GM04504 (cell line): ENCODE measurements at places on chromosomes 5 and 9.

- peak; percentile 52 for DNase-seq
Measured at GRCh38 chr9:115263371-115264075, 145.6 kb upstream of the TNC start.

DNA sequence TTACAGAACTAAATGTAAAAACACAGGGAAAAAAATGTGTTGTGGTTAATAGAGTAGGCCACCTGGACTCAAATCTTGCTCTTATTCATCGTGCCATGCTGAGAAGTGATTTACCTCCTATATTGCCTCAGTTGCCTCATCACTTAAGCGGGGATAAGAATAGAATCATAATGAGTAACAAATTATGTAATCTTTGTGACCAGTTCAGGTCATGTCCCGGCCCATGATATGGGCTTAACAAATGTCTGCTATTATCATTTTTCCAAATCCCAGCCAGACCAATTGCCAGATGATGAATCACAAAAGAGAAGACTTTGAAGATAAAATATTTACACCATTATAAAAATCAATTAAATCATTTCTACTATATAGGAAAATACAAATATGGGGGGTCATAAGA lies 89.8 kb downstream of the CDH6 start:
- no peak for DNase-seq

DNA sequence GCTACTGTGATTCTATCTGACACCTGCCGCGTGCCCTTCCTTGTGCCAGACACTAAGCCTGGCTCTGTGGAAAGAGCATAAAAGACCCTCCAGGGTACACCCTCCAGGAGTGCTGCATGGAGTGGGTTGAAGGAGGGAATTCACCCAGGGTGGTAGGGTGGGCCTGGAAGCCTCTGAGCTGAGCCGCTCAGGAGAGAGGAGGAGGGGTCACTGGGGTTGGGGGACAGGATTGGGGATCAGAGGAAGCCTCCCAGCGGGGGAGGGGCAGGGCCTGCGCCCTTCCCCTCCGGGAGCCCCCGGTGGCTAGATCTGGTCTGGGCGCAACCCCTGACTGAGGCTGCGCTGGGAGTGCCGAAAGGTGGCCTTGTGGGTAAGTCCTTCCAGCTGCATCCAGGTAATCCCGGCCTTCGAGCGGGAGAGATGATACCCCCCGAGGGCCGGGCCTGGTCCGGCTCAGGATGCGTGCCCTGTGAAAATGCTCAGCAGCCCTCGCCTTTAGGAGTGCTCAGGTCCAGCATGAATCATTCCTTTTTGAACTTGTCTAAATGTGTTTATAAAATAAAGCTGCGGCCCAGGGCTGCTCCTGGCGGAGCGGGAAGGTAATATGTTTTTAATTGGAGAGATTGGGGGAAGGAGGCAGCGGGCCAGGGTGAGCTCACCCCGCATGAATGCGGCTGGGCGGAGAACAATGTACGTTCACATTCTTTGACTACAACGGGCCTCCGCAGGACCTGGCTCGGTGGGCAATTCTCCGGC lies 118.1 kb upstream of the SMIM23 start:
- DNase-seq, result no peak

- DNase-seq, result no peak
Measured at GRCh38 chr5:29779141-29779540, 1414.3 kb upstream of the CDH6 start.

DNA sequence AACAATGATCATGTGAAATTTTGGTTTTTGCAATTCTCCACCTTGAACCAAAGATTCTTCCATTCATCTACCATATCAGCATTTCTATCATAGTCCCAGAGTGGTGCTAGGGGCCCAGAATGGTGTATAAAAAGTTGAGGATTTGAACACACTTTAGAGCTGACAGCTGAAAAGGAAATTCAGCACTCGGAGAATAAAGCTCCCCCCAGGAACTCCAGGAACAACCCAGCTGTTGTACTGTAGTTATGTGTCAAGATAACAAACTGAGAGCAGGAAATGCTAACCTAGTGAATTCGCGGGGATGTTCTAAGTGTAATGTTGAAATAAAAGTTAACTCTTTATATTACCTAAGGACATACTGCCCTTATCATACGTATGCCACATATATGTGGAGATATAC lies 216.7 kb downstream of the NFIB start:
- no peak for DNase-seq

DNA sequence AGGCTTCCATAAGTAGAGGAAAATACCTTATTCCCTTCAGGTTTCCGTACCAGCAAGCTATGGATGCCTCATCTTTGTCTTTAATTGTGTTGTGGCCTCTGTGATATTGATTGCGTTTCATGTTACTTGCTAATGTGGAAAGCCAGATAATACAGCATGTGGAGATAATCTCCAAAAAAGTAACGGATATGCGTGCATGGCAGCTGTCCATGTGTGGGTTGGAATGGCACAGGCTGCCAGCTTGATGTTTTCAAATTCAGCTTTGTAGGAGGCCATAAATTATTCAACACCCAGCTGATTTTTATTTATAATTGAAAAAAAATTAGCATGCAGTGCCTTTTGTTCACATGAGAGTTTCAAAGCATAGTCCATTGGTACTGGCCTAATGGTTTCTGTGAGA lies 144.9 kb downstream of the GIN1 start:
- DNase-seq, result no peak

- DNase-seq, result no peak
Measured at GRCh38 chr9:14383294-14383693, 69.4 kb upstream of the NFIB start.
